T47D (cell line): ENCODE measurements at places on chromosomes 7 and 10.
A peak's percentile ranks its signal among the peaks of the same experiment; 100 is the strongest.

DNA sequence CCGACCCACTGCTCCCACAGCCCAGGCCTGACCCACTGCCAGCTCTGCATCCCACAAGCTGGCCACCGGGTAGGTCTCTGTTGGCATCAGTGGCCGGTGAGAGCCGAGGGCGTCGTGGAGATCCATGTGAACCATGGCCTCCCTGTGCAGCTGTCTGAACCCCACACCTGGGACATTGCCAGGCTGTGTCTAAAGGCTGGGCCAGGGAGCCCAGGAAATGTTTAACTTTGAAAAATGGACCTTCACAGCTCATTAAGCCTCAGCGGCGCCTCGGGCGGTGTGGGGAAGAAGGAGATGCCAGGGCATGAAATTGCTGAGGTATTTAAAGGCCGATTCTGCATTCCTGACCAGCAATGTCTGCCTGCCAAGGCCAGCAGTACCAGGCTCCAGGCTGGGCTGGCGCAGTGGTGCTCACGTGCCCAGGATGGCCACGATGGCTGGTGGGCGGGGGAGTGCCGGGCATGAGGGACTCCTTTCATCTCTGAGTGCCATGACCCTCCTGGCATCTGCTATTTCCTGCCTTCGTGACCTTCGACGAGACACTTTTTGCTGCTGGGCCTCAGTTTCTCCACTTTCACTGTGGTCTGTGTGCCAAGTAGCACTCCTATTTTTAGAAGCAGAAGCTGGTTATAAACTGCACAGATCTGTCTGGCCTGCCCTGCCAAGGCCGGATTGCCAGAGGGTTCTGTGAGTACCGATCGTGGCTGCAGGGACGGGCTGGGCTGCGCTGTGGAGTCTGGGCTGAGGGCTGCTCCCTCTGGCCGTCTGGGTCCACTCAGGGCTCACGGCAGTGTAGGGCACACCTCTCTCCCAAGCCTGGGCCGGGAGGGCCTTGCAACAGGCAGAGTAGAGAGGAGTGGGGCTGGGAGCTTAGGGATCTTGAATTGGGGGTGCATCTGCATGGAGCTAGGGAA lies 21.8 kb downstream of the ELFN1 start:
- peak; percentile 82 for DNase-seq

GRCh38 chr7:20351901-20352300 lies 21.2 kb downstream of the ITGB8 start:
- no peak for DNase-seq

DNA sequence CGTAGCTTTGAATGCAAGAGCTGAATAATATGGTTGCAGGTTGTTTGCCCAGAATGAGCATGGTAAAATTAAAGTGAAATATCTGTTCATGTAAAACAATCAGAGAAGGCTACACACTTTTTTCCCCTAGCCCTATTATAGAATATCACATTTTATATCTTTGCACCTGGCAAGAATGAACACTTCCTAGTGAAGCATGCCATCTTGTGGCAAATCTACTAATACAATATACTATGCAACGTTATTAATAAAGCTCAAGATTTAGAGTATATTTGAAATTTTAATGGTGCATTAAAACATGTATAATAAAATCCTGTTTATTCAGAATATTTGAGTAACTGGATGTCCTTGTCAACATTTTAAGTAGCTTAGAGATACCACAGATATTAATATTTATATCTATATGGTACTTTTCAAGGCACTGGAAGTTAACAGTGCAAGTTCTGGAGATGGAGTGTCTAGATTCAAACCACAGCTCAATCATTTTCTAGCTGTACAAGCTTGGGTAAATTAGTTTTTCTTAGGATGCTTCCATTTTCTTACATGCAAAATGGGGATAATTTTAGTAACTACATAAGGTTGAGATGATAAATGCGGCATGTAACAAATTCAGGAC lies 643.1 kb upstream of the SEMA3D start:
- DNase-seq, result no peak

- no peak for DNase-seq
These were observed 186.8 kb upstream of the NEBL start for GRCh38 chr10:21083861-21084260.

GRCh38 chr7:837001-837400 lies 4.7 kb downstream of the SUN1 start:
- no peak for DNase-seq

- no peak for DNase-seq
These were observed 243.6 kb upstream of the GRB10 start for GRCh38 chr7:51026341-51026740.

- no peak for DNase-seq
These were observed 222.1 kb downstream of the ADARB2 start for GRCh38 chr10:1515121-1515779.
